ENCODE measurements at places on chromosomes 11 and 22. TPM values are rescaled to one million over a fixed set of nuclear protein-coding genes. Genes with fewer than 3 reads are reported as not detected.

The PLAAT2 gene
- not detected for total RNA-seq

The PIK3C2A gene
- total RNA-seq, result 73.1 TPM

The ALG12 gene
- 11.5 TPM for total RNA-seq

The SCGB1A1 gene
- total RNA-seq, result not detected

The ZW10 gene
- total RNA-seq, result 16.4 TPM

The NEAT1 gene
- 59.3 TPM for total RNA-seq

The MICAL2 gene
- total RNA-seq, result 248 TPM

The OR8G5 gene
- total RNA-seq, result not detected

The CD248 gene
- total RNA-seq, result 1.3 TPM

The SCGB2A2 gene
- not detected for total RNA-seq

The OR8D4 gene
- total RNA-seq, result not detected

The SLC22A9 gene
- not detected for total RNA-seq

The MMP11 gene
- total RNA-seq, result 8.6 TPM

The RBM4 gene
- 182 TPM for total RNA-seq

The ALDH3B2 gene
- total RNA-seq, result not detected

The HORMAD2 gene
- not detected for total RNA-seq

The OR6A2 gene
- 0.16 TPM for total RNA-seq

The OR51B2 gene
- not detected for total RNA-seq

The C1QTNF6 gene
- 2.8 TPM for total RNA-seq

The FOLR1 gene
- not detected for total RNA-seq

The C22orf42 gene
- total RNA-seq, result not detected

The ACRV1 gene
- total RNA-seq, result not detected

The BTG4 gene
- total RNA-seq, result not detected

The ST14 gene
- not detected for total RNA-seq

The RBFOX2 gene
- total RNA-seq, result 143 TPM

The ART1 gene
- not detected for total RNA-seq

The MS4A6A gene
- total RNA-seq, result 0.65 TPM

The APOL4 gene
- 6.0 TPM for total RNA-seq

The MN1 gene
- total RNA-seq, result 0.32 TPM

The RGL4 gene
- total RNA-seq, result not detected

The TTLL1 gene
- total RNA-seq, result 14.0 TPM

The DCDC1 gene
- total RNA-seq, result not detected

The SLC6A5 gene
- not detected for total RNA-seq

The SERHL2 gene
- 1.9 TPM for total RNA-seq

The ZNF280B gene
- total RNA-seq, result 0.88 TPM

The MS4A12 gene
- total RNA-seq, result not detected

The TREH gene
- not detected for total RNA-seq

The TTC36 gene
- total RNA-seq, result 1.3 TPM

The FOSL1 gene
- total RNA-seq, result 4.4 TPM

The MYOD1 gene
- total RNA-seq, result not detected

The P2RX3 gene
- not detected for total RNA-seq

The EFCAB6 gene
- 0.50 TPM for total RNA-seq

The KDM4E gene
- not detected for total RNA-seq

The OR52E8 gene
- not detected for total RNA-seq

The SMC1B gene
- under 0.01 TPM for total RNA-seq

The FAM180B gene
- total RNA-seq, result not detected

The GRIA4 gene
- total RNA-seq, result not detected

The ST13 gene
- 181 TPM for total RNA-seq

The CELSR1 gene
- total RNA-seq, result 74.3 TPM

All from bladder microvascular endothelial cell (primary cell).